Globus pallidus (tissue), 1 donor: ENCODE measurements at places on chromosomes 7 and 10.

GRCh38 chr10:11683529-11684320 lies 58.5 kb upstream of the ECHDC3 start:
- DNase-seq = no peak

GRCh38 chr10:69952069-69952800 lies 100.4 kb upstream of the MACROH2A2 start:
- DNase-seq = no peak

DNA sequence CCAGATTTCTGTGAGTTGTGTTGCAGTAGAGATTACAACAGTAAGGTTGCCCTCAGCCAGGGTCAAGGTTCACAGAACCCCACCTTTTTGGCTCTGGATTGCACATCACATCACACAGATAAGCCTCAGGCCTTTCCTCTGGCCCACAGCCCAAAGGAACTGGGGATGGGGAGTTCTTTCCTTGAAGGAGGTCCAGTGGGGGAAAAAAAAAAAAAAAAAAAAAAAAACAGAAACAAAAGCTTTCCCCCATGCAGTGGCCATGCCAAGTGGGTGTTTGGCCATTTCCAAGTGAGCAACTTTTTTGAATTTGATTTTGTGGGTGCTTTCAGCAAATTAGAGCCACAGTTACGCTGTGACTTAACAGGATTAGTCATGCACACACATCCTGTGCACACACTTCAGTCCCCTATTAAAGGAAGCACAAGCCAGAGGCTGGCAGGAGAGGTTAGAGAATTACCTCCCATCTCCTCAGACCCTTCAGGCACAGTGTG lies 79.3 kb upstream of the NANOS1 start:
- DNase-seq = no peak

DNA sequence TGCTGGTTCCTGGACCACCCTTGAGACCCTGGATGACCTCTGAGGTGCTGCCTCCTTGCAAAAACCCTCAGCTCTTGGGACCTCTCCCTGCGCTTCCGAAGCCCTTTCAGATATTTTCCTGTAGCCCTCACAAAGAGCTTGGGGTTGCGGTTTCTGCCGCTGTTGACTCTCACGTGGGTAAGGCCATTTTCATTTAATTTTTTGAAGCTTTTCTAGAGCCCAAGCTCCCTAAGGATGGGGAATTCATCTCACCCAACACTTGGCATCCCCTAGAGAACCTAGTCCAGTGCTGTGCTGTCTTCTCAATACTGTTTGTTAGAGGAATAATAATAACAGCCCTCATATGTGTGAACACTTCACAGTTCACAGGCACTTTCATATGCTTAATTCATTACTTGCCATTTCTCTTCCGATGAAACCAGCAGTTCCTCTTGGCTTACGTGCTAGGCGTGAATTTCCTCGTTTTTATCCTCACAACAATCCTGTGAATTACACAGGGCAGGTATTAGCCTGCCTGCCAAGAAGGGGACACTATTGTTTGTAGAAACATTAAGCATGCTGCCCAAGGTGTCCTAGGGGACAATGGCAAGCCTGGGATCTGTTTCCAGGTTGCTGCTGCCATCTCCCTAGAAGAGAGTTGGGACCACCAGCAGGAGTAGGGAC lies 71.6 kb upstream of the CTBP2 start:
- no peak for DNase-seq

DNA sequence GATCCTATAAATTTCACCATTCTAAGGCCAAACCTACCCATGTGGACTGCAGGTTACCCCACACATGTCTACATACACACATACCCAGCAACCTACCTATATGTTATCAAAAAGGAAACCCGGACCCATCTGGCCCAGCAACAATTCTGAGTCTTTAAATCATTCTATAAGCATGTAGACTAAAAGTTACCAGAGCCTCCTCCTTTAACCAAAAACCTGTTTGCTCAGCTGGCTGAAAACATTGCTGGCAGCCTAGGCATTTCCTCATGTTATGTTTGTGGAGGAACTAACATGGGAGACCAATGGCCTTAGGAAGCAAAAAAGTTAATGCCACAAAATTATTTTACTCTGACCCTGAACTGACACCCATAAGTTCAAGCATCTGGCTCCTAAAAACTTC lies 5.3 kb upstream of the ADCK2 start:
- no peak for DNase-seq

- DNase-seq = no peak
Observed at GRCh38 chr10:123269017-123269552, 114.9 kb downstream of the BUB3 start.

- DNase-seq = no peak
Observed at GRCh38 chr7:74121401-74122249, 38.0 kb downstream of the LIMK1 start.

- DNase-seq = peak; percentile 35
Observed at GRCh38 chr10:76939933-76940468, 697.6 kb downstream of the KCNMA1 start.

GRCh38 chr10:117277675-117278074 lies 36.8 kb downstream of the SLC18A2 start:
- DNase-seq = no peak

DNA sequence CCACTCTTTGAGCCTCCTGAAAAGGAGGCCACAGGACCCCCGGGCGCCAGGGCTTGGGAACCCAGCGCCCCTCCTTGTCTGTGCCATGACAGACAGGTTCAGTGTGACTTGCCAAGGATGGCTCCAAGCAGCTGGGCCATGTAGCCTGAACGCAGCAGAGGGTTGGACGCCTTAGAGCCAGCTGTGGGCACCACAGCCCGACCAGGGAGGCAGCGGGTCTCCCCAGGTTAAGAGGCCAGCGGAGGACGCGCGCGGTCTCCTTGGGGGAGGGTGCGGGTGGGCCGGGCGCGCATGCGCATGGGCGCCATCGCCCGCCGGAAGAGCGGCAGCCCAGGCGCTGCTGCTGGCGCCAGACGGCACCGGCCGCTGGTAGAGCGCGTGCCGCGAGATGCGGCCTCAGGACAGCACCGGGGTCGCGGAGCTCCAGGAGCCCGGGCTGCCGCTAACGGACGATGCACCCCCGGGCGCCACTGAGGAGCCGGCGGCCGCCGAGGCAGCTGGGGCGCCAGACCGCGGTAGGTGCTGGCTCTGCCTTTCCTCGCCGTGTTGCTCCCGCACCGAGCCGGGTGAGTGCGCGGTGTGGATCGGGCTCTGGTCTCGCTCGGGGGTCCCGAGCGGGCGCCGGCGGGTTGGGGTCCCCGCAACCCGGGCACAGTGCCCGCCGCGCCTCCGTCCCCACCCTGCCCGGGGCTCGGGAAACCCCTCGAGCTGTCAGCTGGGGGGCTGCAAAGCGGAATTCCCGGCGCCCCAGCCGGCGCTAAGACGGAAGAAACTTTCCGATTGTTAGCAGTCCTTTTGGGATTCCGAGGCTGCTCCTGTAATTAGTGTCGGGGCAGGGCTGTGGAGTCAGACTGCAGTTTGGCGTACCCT lies at the start of gene SLC35G1:
Gene SLC35G1 (plus strand): TSS at position 333 of the 870 bp plus-strand sequence. CDS start 56 bp downstream, at position 389.
- peak; percentile 68 for DNase-seq

- DNase-seq = no peak
Observed at GRCh38 chr10:17031637-17032635, 97.7 kb downstream of the CUBN start.

GRCh38 chr7:31747553-31747952 lies 60.5 kb downstream of the PPP1R17 start:
- no peak for DNase-seq

DNA sequence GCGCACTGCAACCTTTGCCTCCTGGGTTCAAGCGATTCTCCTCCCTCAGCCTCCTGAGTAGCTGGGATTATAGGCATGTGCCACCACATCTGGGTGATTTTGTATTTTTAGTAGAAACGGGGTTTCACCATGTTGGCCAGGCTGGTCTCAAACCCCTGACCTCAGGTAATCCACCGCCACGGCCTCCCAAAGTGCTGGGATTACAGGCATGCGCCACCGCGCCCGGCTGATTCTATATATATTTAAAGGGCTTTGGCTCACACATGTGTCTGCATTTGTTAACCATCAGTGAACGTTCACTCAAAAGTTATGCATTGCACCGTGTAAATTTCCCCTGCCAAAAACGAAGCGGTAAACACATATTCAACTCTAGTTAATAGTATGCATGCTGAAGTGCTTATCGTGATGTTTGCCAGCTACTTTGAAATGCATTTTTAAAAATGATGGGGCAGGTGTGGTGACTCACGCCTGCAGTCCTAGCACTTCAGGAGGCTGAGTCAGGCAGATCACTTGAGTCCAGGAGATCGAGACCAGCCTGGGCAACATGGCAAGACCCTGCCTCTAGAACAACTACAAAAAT lies 17.7 kb upstream of the WIPI2 start:
- DNase-seq = no peak

- no peak for DNase-seq
Observed at GRCh38 chr10:3533296-3533695, 251.7 kb downstream of the KLF6 start.

DNA sequence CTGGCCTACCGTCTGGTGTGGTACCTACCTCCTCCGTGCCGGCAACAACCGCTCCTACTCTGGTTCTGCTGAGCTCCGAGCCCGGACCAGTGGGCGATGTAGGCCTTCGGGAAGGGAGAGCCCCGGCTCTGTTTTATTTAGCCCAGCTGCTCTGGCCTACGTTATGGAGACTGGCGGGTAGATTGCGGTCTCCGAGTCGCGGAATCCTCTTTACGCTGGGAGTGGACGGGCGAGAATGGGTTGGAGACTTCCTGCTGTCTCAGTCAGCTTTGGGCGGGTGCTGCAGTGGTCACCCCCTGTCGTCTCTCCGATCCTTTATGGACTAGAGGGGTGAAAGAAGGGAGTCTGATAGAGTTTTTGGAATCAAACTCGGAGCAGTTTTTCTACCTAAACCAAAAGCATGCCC lies 406 bp downstream of the CBLL1 start:
- no peak for DNase-seq

GRCh38 chr7:36563706-36564327 lies 160.5 kb downstream of the AOAH start:
- DNase-seq = no peak

- DNase-seq = no peak
Observed at GRCh38 chr10:70498970-70499835, 20.6 kb downstream of the PALD1 start.

DNA sequence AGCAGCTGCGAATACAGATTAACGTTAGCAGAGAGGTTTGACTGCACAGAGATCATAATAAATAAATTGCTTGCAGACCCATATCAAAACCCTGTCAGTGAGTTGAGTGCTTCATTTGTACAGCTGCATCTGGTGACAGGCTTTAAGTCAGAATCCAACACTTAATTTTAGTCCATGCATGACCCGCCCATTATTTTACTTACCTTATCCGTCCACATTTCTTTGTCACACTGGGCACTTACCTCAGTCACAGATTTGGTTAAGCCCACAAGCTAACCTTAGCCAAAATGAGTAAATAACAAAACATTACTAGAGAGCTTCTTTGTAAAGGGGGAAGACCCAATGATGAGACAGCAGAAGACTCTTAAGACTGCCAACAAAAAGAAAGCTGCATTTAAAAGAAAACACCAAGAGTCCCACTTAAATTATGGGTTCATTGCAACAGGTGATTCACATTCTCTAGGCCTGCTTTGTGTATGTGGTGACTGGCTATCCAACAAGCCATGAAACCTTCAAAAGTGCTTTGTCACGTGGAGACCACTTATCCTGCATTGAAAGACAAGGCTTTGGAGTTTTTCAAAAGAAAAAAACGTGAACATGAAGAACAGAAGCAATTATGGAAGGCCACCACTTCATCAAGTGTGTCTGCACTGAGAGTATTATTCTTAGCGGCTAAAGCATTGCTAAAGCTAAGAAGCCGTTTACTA lies 32.2 kb downstream of the PHTF2 start:
- DNase-seq = no peak

GRCh38 chr10:70323697-70324338 lies 40.0 kb upstream of the NPFFR1 start:
- no peak for DNase-seq

- no peak for DNase-seq
Observed at GRCh38 chr10:129114588-129114987, 352.5 kb upstream of the MGMT start.

DNA sequence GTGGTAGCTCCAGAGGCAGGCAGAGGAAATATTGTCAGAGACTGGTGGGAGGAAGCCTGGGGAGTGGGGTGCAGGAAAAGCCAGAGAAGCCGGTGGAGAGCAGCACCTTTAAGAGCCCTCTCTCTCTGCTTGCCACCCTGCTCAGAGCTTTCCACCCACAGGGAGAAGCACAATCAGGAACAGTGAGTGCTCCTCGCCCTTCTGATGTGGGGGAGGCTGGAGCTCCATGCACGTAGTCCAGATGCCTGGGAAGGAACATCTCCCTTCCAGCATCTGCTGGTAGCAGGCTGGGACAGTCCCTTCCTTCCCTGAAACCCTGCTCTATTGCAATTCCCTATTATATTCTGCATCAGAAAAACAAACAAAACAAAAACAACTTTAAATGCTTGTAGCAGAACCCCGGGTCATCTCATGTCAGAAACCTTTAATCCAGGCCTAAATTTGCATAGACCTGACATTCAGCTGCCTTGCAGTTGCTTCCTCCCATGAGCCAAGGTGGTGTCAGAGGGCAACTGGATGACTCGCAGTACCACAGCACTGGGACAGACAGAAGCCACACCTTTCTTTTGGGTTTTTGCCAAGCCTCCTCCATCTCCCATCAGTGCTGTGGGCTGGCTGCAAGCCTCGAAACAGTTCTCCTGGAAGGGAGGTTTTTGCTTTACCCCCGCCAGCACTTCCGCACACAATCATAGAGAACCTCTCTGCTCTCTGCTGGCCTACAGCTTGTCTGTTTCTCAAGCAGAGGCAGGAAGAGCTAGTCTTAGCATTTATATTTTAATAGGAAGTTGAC lies 13.1 kb downstream of the AVPI1 start:
- DNase-seq = no peak

DNA sequence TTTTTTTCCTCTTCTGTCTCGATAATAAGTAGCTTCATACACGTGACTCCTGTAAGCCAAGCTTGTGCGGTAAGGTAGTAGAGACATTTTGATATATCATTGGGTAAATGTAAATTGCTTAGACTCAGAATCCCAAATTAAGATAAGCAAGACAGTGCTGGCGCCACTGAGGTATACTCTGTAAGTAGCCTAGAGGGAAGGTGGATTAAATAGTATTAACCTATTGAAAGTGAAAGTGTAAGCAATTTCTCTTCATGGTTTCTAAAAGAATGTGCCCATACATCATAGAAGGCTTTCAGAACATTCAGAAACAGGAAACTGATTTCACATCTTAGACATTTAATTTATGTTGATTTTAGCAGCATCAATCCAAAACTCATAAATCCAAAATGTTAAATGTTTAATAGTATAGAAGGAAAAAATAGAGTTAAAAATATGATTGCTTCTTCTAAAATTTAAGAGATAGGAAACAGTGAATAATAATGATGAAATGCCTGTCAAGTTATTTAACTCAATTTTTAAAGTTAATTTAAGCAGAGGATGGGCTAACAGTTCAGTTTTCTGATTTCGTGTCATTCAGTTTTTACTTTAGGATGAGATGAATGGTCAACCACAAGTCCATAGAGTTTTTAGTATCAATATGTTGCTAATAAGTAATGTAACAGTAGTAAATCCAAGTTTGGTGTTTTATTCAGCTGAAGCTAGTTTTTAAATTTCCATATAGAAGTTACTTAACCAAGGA lies 36.8 kb downstream of the LRRC72 start:
- DNase-seq = no peak

- DNase-seq = no peak
Observed at GRCh38 chr10:71112138-71112785, 100.1 kb upstream of the UNC5B start.
